ENCODE measurements at places on chromosomes 7 and 10.

- no peak for DNase-seq
Observed at GRCh38 chr10:121468726-121469125, 129.5 kb downstream of the FGFR2 start.

DNA sequence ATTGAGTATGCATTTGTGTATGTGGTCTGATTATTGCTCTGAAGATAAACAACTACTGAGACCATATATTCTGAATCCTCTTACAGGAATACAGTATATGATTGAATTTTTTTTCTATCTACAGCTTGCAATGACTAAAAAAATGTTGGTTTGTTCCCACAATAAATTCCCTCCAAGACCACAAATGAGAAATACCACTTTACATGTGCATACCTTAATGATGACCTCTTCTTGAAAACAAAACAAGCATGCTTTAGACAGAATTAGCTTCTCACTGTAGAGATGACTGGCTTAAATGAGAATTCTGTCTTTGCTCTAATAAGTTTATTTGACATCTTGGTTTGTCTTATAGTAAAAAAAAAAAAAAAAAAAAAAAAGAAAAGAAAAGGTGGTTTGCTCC, 241.5 kb downstream of the PCDH15 start:
- DNase-seq = no peak

DNA sequence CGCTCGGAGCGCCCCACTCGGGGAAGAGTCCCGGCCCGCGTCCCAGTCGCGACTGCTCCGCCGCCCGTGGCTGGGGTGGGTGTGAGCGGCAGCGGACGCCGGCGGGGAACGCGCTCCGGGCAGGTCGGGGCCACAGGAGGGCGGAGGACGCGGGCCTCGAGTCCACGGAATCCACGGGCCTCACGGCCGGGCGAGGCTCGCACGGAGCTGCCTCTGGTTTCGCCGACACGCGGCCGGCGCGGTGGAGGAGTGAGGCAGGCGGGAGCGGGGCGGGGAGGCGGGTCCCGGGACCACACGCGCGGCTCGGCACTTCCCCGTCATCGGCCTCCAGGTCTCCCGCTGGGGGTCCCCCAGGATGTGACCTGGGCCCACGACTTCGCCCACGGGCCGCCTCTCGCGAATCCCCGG, 533 bp upstream of the NKX6-2 start:
- no peak for DNase-seq

DNA sequence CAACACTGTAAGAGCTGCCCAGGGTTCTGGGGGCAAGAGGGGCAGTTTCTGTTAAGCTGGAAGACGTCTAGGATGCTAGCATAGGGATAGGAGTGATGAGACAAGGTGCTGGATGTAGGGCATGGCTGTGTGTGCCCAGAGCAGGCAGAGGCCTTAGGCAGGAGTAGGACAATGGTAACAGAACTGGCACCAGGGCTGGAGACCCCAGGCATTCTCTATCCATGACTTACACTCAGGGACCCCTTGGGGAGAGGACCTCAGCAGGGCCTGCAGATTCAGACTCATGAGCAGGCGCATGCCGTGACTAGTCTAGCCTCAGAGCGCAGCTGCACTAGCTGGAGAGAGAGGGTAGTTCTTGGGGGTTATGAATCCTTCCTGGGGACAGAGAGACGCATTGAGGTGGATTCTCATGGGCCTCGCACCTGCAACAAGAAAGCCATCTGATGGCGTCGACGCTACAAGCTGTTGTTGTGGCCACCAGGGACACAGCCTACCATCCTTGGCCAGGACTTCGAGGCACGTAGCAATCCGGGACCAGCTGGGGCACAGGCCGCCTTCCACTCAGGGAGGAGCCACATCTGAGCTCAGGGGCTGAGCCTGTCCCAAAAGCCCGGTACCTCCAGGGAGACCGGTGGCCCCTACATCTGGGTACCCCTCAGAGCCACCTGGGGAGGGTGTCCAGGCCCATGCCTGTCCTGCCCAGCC, 474.1 kb downstream of the PTPRN2 start:
- no peak for DNase-seq

GRCh38 chr10:120508393-120508792, 51.4 kb downstream of the PLPP4 start:
- DNase-seq = no peak

- DNase-seq = no peak
Observed at GRCh38 chr10:110268971-110269370, 35.7 kb downstream of the SMNDC1 start.

GRCh38 chr7:2817456-2817855, 26.7 kb downstream of the GNA12 start:
- no peak for DNase-seq

- no peak for DNase-seq
Observed at GRCh38 chr10:86979977-86980448, 11.7 kb downstream of the ADIRF start.

GRCh38 chr10:28676326-28676967, 874 bp upstream of the BAMBI start:
- DNase-seq = no peak

DNA sequence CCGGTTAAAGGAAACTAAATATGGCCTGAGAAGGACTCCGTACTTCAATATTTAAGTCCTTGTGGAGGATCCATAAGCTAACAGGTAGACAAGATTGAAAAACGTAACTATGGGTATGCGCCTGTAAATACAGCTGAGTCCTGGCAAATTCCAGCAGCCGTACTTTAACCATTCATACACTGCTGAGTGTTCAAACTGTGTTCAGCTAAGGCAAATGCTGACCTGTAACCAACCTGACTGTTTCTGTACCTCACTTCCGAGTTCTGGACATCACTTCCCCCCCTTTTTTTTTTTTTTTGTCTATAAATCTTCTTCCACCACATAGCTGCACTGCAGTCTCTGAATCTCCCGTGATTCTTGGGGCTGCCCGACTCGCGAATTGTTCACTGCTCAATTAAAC, 69.1 kb downstream of the SRPK2 start:
- no peak for DNase-seq

- no peak for DNase-seq
Observed at GRCh38 chr7:31419505-31420055, 79.1 kb upstream of the NEUROD6 start.

GRCh38 chr10:6002809-6003510, 25.6 kb upstream of the IL15RA start:
- no peak for DNase-seq

DNA sequence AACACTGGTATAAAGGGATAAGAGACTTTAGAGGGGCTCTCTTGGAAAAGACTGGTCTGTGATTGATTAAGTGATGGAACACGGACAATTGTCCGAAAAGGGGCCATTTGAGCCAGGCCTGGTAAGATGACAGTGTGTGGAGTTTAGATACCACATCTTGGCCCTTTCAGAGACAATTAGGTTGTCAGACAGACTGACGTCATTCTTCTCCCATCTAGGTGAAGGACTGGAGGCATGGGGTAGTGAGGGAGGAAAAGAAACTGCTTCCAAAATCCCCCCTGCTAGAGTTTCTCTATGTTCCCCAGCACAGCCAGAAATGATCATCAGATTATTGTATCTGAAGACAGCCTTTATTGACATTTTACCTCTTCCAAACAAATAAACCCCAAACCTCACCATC, 84.8 kb upstream of the MYO3A start:
- no peak for DNase-seq

GRCh38 chr7:2782121-2782520, 62.0 kb downstream of the GNA12 start:
- DNase-seq = no peak

GRCh38 chr7:139559364-139560105, 36.0 kb downstream of the CLEC2L start:
- DNase-seq = no peak

DNA sequence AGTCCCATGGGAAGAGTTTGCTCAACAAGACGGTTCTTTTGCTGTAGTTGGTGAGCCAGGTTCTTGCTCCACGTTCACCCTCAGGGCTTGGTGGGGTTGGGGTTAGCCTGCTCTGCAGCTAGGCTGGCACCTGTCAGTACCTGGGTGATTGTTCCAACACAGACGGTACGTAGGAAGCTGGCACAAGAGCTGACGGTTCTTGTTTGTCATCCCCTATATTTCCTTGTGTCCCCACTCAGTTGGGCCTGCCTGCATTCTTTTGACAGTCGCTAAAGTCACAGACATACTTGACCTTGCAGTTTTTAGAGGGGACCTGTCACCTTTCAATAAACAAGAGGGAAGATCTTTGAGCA, 40.2 kb upstream of the SYPL1 start:
- no peak for DNase-seq

GRCh38 chr10:1612908-1613307, 124.4 kb downstream of the ADARB2 start:
- DNase-seq = no peak

GRCh38 chr7:107463139-107464078, 6.4 kb upstream of the GPR22 start:
- DNase-seq = no peak

GRCh38 chr7:80488406-80488805, 23.5 kb downstream of the GNAT3 start:
- no peak for DNase-seq

DNA sequence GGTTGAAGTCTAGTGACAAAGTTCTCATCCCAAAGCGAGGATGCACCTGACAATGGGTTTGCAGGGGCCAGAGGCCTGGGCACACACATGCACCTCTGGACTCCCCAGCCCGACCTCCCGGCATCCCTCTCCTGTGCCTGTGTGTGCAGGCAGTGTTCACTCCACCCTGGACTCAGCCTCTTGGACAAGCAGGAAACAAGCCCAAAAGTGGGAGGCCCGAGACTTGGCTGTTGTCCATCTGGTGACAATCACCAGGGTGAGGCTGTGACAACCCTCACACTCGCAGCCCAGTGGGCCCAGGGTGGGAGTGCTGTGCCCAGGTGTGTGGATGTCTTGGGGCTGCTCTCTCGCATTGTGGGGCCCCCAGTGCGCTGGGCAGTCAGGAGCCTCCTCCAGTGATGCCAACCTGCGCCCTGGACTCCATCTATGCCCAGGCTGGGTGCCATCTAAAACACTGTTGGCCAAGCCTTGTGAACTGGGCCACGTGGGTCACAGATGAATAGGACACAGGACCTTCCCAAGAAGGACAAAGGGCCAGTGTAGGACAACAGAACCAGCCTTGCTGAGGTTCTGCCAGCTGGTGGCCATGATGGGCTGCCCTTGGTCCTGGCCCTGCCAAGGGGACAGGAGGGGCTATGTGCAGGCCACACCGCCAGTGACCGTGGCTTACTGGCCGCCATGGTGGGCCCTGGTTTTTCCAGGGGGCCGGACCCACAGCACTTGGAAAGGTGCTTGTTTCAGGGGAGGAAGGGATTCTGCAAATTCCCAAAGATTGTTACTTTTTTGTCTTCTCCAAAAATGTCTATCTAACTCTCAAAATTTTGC, 144.3 kb downstream of the TCERG1L start:
- DNase-seq = no peak

GRCh38 chr7:158064631-158065030, 523.0 kb downstream of the PTPRN2 start:
- DNase-seq = no peak

GRCh38 chr7:15041226-15041625, 138.7 kb upstream of the DGKB start:
- DNase-seq = no peak

DNA sequence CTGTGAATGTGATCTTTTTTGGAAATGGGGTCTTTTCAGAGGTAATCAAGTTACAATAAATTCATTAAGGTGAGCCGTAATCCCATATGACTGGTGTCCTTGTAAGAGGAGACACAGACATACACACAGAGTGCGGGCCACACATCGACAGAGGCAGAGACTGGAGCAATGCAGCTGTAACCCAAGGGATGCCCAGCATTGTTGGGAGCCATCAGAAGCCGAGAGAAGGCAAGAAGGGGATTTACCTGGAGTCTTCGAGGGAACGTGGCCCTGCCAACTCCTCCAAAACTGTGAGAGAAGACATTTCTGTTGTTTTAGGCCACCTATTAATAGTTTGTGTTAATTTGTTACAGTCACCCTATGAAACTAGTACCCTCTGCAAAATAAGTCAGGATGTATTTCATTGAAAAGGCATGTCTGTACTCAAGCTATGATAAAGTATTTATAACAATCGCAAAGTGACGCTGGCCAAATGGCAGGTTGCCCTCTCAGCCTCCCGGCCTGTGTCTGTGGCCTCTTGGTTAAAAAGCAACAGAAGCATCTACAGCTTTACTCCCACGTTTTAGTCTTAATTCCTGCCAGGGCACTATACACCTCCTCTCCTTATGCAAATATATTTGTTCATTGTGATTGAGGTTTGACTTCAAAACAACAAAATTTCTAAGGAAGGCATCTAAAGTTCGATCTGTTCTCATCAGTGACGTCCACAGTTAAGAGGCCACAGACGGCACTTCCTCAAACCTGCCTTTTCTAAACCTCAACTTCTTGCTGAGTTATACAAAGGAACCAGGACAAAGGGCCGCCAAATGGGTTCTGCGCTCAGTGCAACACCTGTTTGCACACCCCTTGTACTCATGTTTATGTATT, 46.8 kb downstream of the HIPK2 start:
- no peak for DNase-seq

DNA sequence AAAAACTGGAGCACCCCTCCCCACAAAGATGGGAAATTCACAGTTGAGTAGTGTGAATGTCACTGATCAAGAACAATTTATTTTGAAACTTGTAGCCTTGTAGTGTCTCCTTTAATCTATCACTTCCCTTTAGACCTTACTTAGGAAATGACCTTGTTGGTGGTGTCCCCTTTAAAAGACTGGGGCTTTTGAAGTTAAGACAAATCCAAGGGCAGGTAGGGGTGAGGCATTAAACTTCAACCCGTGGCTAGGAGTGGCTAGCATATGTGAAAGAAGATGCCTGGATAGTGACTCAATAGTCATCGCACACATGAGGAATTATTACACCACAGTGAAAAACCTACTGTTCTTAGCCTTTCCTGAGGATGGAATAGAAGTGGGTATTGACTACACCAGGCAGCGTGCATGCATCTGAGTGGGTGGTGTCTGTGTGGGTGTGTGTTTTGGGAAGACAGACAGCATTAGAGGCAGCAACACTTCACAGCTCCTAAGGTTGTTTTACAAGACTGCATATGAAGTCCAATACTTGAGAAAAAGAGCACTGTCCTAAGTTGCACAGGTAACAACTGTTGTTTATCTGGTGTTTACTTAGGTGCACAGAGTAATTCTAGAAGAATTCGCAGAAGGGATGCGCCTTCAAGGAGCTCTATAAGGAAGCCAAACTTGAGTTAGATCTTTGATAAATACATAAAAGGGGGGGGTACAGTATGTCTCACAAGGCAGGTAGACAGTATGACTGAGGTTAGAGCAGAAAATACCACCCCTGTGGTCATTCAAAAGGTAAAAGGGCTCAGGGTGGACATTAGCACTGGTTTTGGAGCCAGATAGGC, 32.9 kb downstream of the ABLIM1 start:
- no peak for DNase-seq
